ENCODE measurements at places on chromosomes 13 and 19. TPM values are rescaled to one million over a fixed set of nuclear protein-coding genes. Genes with fewer than 3 reads are reported as not detected.

- H3K4me1 ChIP-seq = no peaks in the 10 kb centered on the region
- no peaks in the 10 kb centered on the region for H3K36me3 ChIP-seq
- no peaks in the 10 kb centered on the region for H3K27me3 ChIP-seq
- H3K27ac ChIP-seq = no peak overlapping the region
- no peak overlapping the region for H3K4me3 ChIP-seq
Observed at GRCh38 chr13:24644036-24644435, 36.2 kb upstream of the ATP12A start.

DNA sequence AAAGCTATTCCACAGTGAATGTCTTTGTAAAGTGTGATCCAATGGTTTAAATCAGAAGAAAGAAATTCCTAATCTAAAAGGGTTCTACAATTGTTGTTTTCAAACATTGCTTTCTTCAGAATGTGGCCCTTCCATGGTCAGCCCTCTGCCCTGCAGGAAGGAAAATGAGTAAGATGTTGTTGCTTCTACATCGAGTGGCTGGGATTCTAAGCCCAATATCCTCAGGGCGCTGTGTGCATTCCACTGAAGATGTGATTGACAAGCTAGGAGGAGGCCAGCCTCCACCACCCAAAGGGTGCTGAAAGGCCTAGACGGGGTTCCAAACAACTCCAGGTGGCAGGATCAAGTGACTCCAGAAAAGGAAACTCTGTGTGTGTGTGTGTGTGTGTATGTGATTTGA is 316.9 kb upstream of the TSHZ3 start:
- no peaks in the 10 kb centered on the region for H3K27me3 ChIP-seq
- no peak for DNase-seq
- H3K4me1 ChIP-seq = no peaks in the 10 kb centered on the region
- no peak overlapping the region for H3K4me3 ChIP-seq
- H3K27ac ChIP-seq = no peak overlapping the region

The ZNF888 gene
- total RNA-seq = 9.1 TPM

DNA sequence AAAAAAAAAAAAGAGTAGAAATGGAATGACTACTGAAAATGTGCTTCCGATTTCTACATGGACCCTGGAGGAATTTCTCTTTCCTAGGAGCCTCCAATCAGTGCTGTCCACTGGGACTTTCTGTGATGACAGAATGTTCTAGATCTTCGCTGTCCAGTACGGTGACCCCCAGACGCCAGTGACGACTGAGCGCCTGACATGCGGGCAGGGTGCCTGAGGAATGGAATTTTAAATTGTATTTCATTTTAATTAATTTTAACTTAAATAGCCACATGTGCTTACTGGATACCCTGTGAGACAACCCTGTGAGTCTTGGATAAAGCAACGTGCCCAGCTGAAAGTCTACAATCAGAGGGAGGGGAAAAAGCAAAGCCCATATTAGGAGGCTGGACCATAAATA is 4.1 kb upstream of the TLE6 start:
- H3K4me3 ChIP-seq = no peak overlapping the region
- peak overlapping the region; percentile 90 for H3K27ac ChIP-seq
- no peaks in the 10 kb centered on the region for H3K36me3 ChIP-seq
- no peak for DNase-seq
- H3K27me3 ChIP-seq = no peaks in the 10 kb centered on the region
- H3K4me1 ChIP-seq = peaks cover 86% of the 10 kb centered on the region

- H3K36me3 ChIP-seq = no peaks in the 10 kb centered on the region
- H3K27me3 ChIP-seq = no peaks in the 10 kb centered on the region
- no peaks in the 10 kb centered on the region for H3K4me1 ChIP-seq
- no peak overlapping the region for H3K27ac ChIP-seq
Observed at GRCh38 chr13:51323824-51324511, 15.5 kb upstream of the SERPINE3 start.

GRCh38 chr19:4583961-4584669 is 24.6 kb upstream of the SEMA6B start:
- H3K36me3 ChIP-seq = no peaks in the 10 kb centered on the region
- H3K27me3 ChIP-seq = peaks cover 73% of the 10 kb centered on the region
- H3K4me1 ChIP-seq = peaks cover 12% of the 10 kb centered on the region
- H3K4me3 ChIP-seq = peak overlapping the region; percentile 25

DNA sequence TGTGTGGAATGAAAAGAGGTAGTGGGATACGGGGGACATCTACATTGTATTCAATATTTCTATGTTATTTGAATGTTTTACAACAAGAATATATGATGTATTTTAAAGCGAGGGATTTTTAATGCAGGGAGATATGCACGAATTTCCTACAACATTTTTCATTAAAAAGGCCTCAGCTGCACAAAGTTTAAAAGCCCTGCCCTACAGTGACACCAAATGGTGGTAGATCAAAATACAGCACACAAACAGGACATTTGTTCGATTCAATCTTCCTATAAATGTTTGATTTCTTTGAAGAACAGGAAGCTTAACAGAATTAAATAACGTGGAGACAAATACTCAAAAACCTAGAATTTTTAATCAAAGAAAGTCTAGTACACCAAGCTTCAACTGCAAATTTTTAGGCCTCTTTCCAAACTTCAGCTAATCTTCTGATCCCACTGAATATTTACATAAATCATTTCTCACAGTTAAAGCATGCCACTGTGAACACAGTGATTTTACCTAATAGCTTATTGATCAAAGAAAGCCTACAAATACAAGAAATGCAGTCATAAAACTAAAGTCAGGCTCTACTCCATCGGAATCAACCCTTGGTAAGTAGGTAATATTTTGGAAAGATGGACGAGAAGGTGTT is 257.2 kb downstream of the DIAPH3 start:
- no peak overlapping the region for H3K27ac ChIP-seq
- no peaks in the 10 kb centered on the region for H3K27me3 ChIP-seq
- H3K4me3 ChIP-seq = no peak overlapping the region
- DNase-seq = no peak
- no peaks in the 10 kb centered on the region for H3K36me3 ChIP-seq
- no peaks in the 10 kb centered on the region for H3K4me1 ChIP-seq

GRCh38 chr13:79686441-79686840 is 205.5 kb downstream of the NDFIP2 start:
- no peaks in the 10 kb centered on the region for H3K4me1 ChIP-seq
- no peak for DNase-seq
- H3K27ac ChIP-seq = no peak overlapping the region
- no peaks in the 10 kb centered on the region for H3K27me3 ChIP-seq

The PSG4 gene
- total RNA-seq = not detected

- H3K36me3 ChIP-seq = no peaks in the 10 kb centered on the region
- H3K4me1 ChIP-seq = peaks cover 3% of the 10 kb centered on the region
- H3K27ac ChIP-seq = no peak overlapping the region
- DNase-seq = no peak
Observed at GRCh38 chr13:40409278-40409677, 257.2 kb downstream of the FOXO1 start.

GRCh38 chr13:80312012-80312704 is 28.8 kb downstream of the SPRY2 start:
- H3K4me1 ChIP-seq = peaks cover 3% of the 10 kb centered on the region
- no peak for DNase-seq
- no peak overlapping the region for H3K27ac ChIP-seq
- H3K4me3 ChIP-seq = no peak overlapping the region

The REEP6 gene
- total RNA-seq = 1.2 TPM

The IGFL2 gene
- not detected for total RNA-seq

The ZNF813 gene
- 4.6 TPM for total RNA-seq

The FCER2 gene
- total RNA-seq = 0.58 TPM

The TGFBR3L gene
- 1.2 TPM for total RNA-seq

The TMEM272 gene
- not detected for total RNA-seq

DNA sequence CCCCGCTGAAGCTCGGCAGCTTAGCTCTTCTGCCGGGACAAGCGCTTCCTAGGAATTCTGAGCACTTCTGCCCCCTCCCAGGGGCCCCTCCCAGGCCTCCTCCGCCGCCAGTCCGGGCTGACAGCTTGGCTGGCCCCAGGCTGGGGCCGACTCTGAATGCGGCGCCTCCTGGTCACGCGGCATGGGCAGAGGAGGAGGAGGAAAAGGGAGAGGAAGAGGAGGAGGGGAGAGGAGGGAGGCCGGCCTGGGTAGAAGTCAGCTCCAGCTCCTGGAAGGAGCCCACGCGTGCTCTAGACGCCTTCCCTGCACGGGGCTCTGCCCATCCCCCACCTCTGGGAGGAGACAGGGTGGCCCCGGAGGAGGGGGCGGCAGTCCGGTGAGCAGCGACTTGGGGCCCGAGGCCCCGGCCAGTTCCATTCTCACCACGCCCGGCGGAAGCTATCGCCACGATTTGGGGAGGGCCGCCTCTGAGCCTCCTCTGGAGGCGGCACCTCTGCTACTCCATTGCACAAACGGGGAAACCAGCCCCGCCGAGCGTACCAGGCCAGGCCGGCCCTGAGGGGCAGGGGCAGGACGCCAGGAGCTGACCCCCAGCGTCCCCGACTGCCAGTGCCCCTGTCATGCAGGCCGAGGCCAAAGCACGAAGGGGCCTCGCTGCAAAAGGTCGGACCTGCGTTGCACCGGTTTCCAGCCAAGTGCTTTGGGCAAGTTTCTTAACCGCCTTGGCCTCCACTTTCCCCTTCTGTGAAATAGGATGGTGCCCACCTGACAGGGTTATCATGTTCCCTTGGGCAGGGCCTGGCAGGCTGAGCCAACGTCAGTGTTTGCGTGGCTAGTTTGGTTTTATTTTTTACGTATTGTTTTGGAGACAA is 31.6 kb downstream of the CCNE1 start:
- H3K36me3 ChIP-seq = no peaks in the 10 kb centered on the region
- peaks cover 4% of the 10 kb centered on the region for H3K27me3 ChIP-seq
- peaks cover 21% of the 10 kb centered on the region for H3K4me1 ChIP-seq
- peak; percentile 68 for DNase-seq
- no peak overlapping the region for H3K27ac ChIP-seq

- no peaks in the 10 kb centered on the region for H3K27me3 ChIP-seq
- no peak for DNase-seq
- H3K4me1 ChIP-seq = peaks cover 7% of the 10 kb centered on the region
- no peak overlapping the region for H3K27ac ChIP-seq
Observed at GRCh38 chr19:5131031-5131505, 162.2 kb downstream of the KDM4B start.

The UBE2L5 gene
- total RNA-seq = not detected

GRCh38 chr19:28504139-28504538 is 708.8 kb downstream of the UQCRFS1 start:
- H3K27me3 ChIP-seq = no peaks in the 10 kb centered on the region
- no peak overlapping the region for H3K27ac ChIP-seq
- peaks cover 8% of the 10 kb centered on the region for H3K4me1 ChIP-seq
- H3K4me3 ChIP-seq = no peak overlapping the region
- no peaks in the 10 kb centered on the region for H3K36me3 ChIP-seq
- no peak for DNase-seq

- no peak overlapping the region for H3K4me3 ChIP-seq
- H3K4me1 ChIP-seq = peaks cover 20% of the 10 kb centered on the region
- no peaks in the 10 kb centered on the region for H3K27me3 ChIP-seq
- no peak for DNase-seq
Observed at GRCh38 chr19:19597809-19598306, 20.6 kb downstream of the PBX4 start.

DNA sequence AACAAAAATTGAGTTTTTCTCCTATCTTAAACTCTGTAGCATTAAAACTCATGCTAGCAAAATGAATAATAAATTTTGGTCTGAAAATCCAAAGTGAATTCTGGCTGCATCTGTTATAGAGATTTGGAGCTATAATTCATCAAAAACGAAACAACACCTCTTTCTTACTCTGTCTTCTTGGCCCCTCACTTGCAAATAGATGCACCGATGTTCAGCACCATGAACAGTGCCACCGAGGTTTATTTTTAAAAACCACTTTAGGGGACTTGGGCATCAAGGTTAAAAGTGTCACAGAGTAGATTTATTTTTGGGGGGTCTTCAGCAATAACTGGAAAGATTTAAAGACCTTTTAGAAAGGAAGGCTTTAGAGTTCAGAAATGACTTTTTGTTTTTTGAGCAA is 26.1 kb upstream of the EID2 start:
- no peaks in the 10 kb centered on the region for H3K4me1 ChIP-seq
- H3K27ac ChIP-seq = no peak overlapping the region
- DNase-seq = no peak
- H3K36me3 ChIP-seq = no peaks in the 10 kb centered on the region
- H3K4me3 ChIP-seq = no peak overlapping the region
- H3K27me3 ChIP-seq = peaks cover 12% of the 10 kb centered on the region

The NTF4 gene
- total RNA-seq = 2.7 TPM

GRCh38 chr13:40368127-40368891 is 298.1 kb downstream of the FOXO1 start:
- no peak overlapping the region for H3K27ac ChIP-seq
- H3K27me3 ChIP-seq = no peaks in the 10 kb centered on the region
- no peak for DNase-seq
- no peak overlapping the region for H3K4me3 ChIP-seq

The CAPS gene
- 12.5 TPM for total RNA-seq

DNA sequence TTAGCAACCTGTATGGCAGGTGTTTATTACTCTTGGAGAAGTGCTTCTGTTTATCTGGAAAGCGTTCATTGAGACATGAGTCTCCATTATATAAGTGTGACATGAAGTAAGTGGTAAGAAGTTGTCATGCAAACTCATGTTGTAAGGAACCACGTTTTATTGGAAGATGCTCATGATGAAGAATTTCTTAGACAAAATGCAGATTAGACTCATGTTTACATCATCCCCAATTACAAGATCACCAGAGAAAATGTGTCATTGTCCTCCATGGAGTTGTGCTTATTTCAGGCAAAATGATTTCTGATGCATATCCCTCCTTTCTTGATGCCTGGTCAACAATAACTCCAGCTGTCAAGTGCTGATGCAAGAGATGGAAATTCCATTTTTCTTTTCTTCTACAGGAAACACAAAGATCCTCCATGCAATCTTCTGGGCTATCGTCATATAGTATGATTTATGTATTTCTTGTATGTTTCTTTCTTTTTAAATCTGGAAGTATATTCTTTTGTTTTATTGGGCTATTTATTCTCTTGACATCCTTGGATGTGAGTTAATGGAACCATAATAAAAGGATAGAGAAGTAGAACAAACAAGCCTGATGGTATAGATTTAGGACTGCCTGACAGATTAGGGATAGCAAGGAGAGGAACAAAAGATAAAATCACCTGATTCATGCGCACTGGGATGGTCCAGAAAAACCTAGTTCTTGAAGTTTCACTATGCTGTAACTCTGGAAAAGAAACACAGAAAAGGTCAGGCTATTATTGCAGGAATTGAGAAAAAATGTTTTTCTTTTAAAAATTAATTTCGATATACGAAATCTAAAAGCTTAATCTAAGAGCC is 50.7 kb upstream of the DIAPH3 start:
- no peak overlapping the region for H3K4me3 ChIP-seq
- H3K4me1 ChIP-seq = no peaks in the 10 kb centered on the region
- H3K27me3 ChIP-seq = no peaks in the 10 kb centered on the region
- DNase-seq = no peak

DNA sequence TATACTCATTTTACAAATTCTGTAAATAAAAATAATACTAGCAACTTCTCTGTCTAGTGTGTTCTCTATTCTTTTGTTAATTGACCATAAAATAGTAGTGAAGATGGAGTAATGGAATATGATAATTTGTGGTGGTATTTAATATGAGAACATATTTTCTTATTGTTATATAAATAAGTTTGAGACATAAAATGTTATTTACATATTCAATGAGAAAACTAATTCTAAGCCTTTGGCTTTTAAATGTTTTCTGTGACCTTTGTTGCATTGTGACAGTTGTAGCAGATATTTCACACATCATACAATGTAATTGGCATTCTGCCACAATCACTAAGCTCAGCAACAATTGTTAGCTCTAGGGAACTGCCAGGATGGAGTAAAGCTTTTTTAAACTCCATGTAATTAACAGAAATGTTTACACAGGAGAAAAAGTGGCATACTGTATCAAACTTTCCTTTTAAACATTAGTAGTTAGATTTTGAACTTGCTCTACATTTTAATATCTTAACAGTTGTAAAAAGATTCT is 562.1 kb upstream of the PCDH9 start:
- no peaks in the 10 kb centered on the region for H3K4me1 ChIP-seq
- H3K4me3 ChIP-seq = no peak overlapping the region
- H3K36me3 ChIP-seq = no peaks in the 10 kb centered on the region
- no peak for DNase-seq
